ENCODE measurements at places on chromosomes 3 and 15. TPM values are rescaled to one million over a fixed set of nuclear protein-coding genes. Genes with fewer than 3 reads are reported as not detected.

The MUC20 gene
- total RNA-seq: 1.2 TPM

DNA sequence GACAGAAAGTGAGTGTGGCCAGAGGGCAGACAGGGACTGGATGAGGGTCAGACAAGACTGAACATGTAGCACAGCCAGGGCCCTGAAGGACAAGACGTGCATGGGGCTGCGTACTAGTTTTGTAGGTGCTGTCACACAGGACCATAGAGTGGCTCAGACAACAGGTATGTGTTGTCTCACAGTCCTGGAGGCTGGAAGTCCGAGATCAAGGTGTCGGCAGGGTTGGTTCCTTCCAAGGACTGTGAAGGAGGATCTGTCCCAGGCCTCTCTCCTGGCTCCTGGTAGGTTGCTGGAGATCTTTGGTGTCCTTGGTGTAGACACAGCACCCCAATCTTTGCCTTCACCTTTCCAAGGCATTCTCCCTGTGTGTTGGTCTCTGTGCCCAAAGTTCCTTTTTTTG is 136.4 kb downstream of the SRGAP3 start:
- H3K4me3 ChIP-seq: no peak overlapping the region
- no peak for DNase-seq
- H3K4me1 ChIP-seq: no peaks in the 10 kb centered on the region
- no peak overlapping the region for H3K27ac ChIP-seq
- H3K36me3 ChIP-seq: no peaks in the 10 kb centered on the region
- no peaks in the 10 kb centered on the region for H3K27me3 ChIP-seq

- DNase-seq: no peak
- no peak overlapping the region for H3K4me3 ChIP-seq
- H3K4me1 ChIP-seq: no peaks in the 10 kb centered on the region
- H3K27me3 ChIP-seq: peaks cover 9% of the 10 kb centered on the region
- no peak overlapping the region for H3K27ac ChIP-seq
- H3K36me3 ChIP-seq: no peaks in the 10 kb centered on the region
Measured at GRCh38 chr3:139312959-139313358, 30.9 kb upstream of the MRPS22 start.

- H3K4me3 ChIP-seq: no peak overlapping the region
- no peaks in the 10 kb centered on the region for H3K36me3 ChIP-seq
- peaks cover 1% of the 10 kb centered on the region for H3K4me1 ChIP-seq
- no peak for DNase-seq
Measured at GRCh38 chr3:127011270-127011992, 28.5 kb downstream of the PLXNA1 start.

GRCh38 chr3:160183345-160184076 is 41.7 kb upstream of the C3orf80 start:
- DNase-seq: no peak
- H3K27ac ChIP-seq: no peak overlapping the region
- H3K36me3 ChIP-seq: no peaks in the 10 kb centered on the region
- peaks cover 16% of the 10 kb centered on the region for H3K27me3 ChIP-seq

DNA sequence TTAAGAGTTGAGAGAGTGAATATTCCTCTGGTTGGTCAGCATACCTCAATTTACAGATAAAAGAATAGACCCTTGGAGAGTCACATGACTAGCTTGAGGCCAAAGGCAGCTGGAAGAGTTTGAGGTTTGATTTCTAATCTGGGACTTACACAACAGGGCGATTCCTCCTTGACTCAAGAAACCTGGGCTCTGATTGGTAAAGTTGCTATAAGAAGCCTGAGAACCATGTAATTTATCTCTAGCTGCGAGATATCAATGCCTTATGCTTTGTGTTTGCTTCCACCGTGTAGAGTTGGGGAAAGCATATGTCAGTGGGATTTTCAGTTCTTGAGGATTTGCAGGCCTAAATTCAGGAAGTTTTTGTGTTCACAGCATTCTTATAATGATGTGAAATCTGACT is 206.0 kb downstream of the KLHL25 start:
- DNase-seq: no peak
- no peak overlapping the region for H3K27ac ChIP-seq
- H3K27me3 ChIP-seq: no peaks in the 10 kb centered on the region
- peaks cover 33% of the 10 kb centered on the region for H3K4me1 ChIP-seq
- H3K36me3 ChIP-seq: peaks cover 54% of the 10 kb centered on the region

DNA sequence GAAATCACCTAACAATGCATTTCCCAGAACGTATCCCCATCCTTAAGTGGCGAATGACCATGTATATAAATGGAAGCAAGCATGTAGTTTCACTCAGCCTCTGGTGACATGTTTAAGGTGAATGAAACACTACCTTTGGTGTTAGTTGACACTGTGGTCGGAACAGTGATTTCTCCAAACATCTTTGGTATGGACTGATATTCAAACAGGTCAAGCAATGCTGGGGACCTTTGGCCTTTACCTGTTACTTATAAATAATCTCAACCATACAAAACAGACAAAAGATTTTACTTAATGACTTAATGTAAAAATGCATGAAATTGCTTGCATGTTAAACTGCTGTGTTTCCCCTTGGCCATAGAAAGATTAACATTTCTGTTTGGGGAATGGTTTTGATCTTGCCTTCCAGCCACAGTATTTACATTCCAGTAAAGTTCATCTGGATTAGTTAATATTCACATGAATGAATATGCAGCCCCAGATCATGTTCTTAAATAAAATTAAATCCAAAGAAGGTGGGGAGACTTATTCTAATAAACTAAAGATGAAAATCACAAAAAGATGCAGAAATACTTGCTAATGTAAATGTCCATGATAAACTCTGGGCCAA is 74.4 kb upstream of the HES1 start:
- peaks cover 3% of the 10 kb centered on the region for H3K36me3 ChIP-seq
- H3K27ac ChIP-seq: no peak overlapping the region
- H3K4me3 ChIP-seq: no peak overlapping the region
- DNase-seq: no peak
- peaks cover 16% of the 10 kb centered on the region for H3K27me3 ChIP-seq
- peaks cover 13% of the 10 kb centered on the region for H3K4me1 ChIP-seq
